Activated naive CD8-positive, alpha-beta T cell treated with anti-CD3 and anti-CD28 coated beads, Interleukin-2, amount 50 U/mL, for 24 hours (primary cell): ENCODE measurements at places on chromosomes 7 and 10.
A peak's percentile ranks its signal among the peaks of the same experiment; 100 is the strongest.

- DNase-seq, result no peak
These were observed 38.3 kb downstream of the AHCYL2 start for GRCh38 chr7:129263168-129263567.

GRCh38 chr7:139959718-139960117 lies 103.0 kb downstream of the PARP12 start:
- DNase-seq, result no peak

GRCh38 chr7:133025056-133025455 lies 56.8 kb downstream of the CHCHD3 start:
- DNase-seq, result no peak

- DNase-seq, result no peak
These were observed 1.4 kb downstream of the EPDR1 start for GRCh38 chr7:37921876-37922275.

DNA sequence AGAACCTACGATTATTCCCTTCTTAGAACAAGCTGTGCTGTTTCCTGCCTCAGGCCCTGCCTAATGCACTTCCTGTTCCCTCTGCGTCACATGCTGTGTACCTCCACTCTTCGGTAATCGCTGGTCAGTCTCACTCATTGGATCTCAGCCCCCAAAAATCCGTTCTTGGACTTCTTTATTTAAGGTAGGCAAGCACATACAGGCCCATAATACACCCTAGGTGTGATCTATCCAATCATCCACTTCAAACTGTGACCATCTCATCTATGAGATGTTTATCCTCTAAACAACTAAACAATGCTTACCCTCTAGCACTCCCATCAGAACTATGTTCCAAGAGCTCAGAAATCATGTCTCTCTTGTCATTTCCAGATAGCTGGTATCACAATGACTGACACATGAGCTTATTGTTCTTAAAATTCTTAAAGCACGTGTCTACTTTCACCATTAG lies 83.9 kb downstream of the CADPS2 start:
- DNase-seq, result no peak

DNA sequence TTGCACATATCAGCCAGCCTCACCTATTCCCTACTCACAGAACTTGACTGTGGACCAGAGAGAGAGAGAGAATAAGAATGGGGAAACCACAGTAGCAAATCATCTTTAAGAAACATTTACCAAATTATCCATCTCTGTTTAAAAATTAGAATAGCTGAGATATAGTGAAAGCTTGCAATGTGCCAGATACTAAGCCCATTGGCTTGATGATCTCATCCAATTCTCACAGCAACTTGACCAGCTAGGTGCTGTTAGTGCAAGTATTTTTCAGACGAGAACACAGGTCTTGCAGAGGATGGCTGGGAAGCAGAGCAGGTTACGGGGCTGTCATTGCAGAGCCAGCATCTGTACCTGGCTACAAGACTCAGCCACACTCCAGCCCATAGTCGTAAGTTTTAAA lies 50.9 kb downstream of the KLF6 start:
- DNase-seq, result no peak

DNA sequence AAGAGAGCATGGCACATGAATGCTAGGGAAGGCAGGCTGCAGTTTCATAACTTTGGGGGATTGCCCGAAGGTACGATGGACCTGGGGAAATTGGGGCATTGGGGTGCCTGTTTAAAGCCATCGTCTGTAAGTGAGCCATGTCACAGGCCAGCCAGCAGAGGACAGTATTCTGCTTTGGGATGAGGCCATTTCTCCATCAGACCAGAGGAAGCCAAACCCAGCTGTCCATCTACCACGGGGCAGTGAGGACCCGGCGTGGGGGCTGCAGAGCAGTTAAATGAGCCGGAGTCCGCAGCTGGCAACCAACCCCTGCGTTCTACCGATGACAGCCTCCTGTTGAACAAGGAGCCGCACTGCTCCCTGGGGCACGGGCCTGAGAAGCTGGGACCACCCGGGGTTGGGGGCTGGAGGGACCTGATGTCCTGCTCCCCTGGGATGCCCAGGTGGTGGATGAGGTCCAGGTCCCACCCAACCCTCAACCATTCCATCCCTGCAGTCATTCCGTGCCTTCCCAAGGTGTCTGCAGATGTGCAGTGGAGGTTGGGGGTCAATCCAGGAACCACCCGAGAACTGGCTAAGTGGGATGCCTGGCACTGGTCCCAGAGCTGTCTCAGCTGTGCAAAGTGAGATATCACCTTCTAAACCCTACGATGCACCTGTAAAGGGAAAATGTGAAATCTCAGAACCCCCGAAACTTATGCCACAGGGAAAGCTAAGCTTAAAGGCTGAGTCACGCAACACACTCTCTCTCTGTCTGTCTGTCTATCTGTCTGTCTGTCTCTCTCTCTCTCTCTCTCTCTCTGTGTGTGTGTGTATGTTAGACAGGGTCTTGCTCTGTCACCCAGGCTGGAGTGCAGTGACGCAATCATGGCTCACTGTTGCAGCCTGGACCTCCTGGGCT lies 12.1 kb upstream of the RHBDD2 start:
- peak; percentile 41 for DNase-seq

GRCh38 chr7:81094952-81095351 lies 176.1 kb upstream of the SEMA3C start:
- no peak for DNase-seq

DNA sequence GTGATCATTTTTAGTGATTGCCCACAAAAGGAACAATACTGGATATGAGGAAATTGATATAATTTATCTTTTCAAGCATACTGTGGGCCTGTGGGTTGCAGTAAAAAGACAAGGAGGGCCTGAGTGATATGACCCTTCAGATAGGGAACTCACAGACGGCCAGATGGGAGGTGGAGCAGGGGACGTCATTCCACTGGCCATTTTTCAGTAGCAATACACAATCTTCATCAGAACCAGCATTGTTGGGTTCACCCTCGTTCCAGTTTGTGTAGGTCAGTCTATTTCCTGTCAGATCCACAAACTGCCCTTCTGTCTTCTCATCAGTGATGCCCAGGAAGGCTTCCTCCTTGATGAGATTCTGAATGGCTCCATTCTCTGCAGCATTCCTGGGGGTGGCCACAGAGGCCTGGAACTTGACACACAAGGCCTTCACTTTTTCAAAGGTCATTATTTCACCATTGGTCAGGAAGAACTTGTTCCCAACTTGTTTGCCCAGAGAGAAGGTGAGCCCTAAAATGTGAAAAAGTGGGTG lies 4.5 kb downstream of the MBL2 start:
- no peak for DNase-seq
